AG04449 (cell line): ENCODE measurements at places on chromosomes 4 and X.

DNA sequence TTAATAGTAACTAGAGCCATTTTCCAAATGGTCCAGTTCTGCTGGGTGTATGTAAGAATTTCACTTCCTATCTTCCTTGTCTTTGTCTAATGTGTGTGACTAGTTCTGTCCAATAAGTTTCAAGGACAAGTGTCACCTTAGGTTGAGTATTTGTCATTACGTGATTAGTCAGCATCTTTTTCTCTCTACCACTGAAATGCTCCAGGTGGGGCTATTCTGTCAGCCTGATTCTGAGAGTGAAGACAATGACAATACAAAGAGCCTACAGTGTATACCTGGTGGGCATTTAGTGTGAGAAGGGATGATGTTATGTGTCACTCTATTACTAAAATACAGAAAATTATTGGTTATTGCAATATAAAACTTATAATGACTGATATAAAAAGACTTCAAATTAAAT is 876.3 kb downstream of the C4orf33 start:
- DNase-seq: no peak

DNA sequence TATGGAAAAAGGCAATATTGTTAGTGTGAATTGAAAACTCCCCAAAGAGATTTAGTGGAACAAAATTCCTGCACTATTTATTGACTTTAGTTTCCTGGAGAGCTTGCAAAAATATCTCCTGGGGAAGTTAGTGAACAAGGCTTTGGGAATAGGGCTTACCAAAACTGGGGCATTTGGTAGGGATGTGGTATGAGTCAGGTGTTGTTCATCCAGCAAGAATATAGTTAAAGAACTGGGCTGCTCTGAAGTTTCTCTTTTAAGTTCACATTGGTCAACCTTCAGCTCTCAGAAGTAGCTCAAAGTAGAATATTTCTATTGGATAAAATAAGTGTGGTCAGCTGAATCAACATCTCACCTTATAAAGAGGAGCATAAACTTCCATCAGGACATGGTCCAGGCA is 185.0 kb downstream of the CPE start:
- DNase-seq: no peak

GRCh38 chrX:68830419-68831404 is 1.9 kb downstream of the EFNB1 start:
- no peak for DNase-seq

GRCh38 chr4:77952457-77952856 is 89.8 kb downstream of the MRPL1 start:
- DNase-seq: no peak

GRCh38 chrX:1072637-1073377 is 139.6 kb downstream of the CRLF2 start:
- DNase-seq: no peak

- no peak for DNase-seq
These were observed 180.4 kb downstream of the OR13H1 start for GRCh38 chrX:131724292-131724691.

DNA sequence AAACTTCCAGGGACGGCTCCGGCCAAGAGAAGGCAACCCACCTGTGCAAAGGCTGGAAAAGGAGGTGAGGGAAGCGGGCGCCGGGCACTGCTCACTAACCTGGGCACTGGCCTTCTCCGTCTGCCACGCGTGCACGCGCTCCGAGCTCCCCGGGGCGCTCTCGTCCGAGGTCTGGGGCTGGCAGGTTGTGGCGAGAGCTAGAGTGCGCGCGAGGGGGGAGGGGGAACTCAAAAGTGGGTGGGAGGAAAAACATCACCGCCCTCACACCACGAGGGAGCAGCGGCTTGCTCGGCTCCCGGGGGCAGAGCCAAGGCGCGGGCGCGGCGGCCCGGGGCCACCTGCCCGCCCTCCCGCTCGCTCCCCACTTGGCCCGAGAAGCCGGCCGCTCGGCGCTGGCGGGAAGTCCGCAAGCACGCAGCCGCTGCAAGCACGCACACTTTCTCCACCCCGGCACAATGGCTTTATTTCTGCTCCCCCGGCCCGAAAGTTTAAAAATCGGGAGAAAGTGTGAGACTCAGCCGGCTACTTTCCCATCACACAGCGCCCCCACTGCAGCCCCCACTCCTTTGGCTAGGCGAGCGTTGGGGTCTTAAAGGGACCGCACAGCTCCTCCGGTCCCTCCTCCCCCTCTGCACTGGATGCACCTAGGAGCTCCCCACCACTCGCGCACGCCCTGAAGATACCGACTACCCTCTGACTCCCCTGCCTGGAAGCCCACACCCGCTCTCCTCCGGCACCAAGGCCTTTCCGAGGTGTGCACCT is at the start of gene CHRDL1:
Gene CHRDL1, minus strand, starts transcription at position 173 of the 762 bp plus-strand sequence. CDS start 3,636 bp downstream, outside the sequence.
- no peak for DNase-seq

- no peak for DNase-seq
These were observed 517.7 kb upstream of the GALNT7 start for GRCh38 chr4:172650758-172651530.

GRCh38 chrX:113935518-113935917 is 648.4 kb upstream of the HTR2C start:
- no peak for DNase-seq

DNA sequence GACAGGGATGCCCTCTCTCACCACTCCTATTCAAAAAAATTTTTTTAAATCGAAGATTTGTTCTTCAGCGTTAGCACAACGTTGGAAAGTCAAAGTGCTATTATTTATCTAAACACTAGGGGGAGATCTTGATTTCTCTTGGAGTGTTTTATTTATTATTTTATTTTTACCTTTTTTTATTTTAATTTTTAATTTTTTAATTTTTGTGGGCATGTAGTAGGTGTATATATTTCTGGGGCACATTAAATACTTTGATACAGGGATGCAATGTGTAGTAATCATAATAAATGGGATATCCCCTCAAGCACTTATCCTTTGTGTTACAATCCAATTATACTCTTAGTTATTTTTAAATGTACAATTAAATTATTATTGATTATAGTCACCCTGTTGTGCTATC is 37.4 kb upstream of the SLC10A4 start:
- no peak for DNase-seq

DNA sequence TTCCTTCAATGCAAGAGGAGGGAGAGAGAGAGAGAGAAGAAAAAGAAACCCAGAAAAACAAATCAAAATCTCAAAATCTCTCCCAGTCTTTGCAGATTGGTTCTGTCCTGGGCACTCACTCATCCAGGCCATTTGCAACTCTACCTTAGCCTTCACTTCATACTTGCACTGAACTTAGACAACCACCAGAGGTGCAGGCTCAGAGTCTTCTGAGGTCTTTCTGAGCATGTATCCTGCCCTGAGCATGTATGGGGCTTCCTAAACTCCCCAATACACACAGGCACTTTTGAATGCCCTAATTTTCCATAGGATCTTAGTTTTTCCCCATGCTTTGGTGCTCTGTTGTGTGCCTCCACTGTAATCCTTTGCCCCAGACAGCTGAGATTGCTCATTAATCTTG is 2.9 kb downstream of the CFI start:
- DNase-seq: no peak
